ENCODE measurements at places on chromosomes 2 and 18. TPM values are rescaled to one million over a fixed set of nuclear protein-coding genes. Genes with fewer than 3 reads are reported as not detected.

Gene NBEAL1
- total RNA-seq: 107 TPM

Gene ATG16L1
- total RNA-seq: 59.5 TPM

Gene RNF152
- 82.9 TPM for total RNA-seq

Gene LOXHD1
- total RNA-seq: 0.31 TPM
